ENCODE measurements at places on chromosomes 5 and 9.

DNA sequence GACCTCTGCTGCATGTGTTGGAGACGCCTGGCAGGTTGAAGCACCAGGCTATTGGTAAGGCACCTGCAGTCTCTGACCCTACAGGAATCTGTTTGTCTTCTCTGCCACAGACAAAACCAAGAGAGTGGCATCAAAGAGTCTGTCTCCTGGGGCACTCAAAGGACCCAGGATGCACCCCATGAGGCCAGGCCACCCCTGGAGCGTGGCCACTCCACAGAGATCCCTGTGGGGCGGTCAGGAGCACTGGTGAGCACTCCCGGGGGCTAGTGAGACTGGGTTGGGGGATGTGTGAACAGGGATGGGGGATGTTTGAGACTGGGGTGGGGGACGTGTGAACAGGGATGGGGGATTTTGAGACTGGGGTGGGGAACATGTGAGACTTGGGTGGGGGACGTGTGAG, 240.3 kb downstream of the CACNA1B start:
- no peak for DNase-seq

DNA sequence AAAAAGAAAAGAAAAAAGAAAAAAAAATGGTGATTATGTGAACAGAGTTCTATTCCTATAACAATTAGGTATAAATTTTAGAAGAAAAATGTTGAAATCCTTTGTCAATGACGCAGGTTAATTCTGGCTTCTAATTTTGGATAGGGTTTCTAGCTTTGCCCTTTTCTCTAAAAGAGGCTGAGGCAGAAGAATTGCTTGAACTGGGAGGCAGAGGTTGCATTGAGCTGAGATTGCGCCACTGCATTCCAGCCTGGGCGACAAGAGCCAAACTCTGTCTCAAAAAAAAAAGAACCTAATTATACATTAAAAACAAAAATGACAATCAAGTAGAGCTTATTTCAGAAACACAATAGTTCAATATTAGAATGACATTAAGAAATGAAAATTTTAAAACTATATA, 2.9 kb downstream of the STXBP1 start:
- no peak for DNase-seq

DNA sequence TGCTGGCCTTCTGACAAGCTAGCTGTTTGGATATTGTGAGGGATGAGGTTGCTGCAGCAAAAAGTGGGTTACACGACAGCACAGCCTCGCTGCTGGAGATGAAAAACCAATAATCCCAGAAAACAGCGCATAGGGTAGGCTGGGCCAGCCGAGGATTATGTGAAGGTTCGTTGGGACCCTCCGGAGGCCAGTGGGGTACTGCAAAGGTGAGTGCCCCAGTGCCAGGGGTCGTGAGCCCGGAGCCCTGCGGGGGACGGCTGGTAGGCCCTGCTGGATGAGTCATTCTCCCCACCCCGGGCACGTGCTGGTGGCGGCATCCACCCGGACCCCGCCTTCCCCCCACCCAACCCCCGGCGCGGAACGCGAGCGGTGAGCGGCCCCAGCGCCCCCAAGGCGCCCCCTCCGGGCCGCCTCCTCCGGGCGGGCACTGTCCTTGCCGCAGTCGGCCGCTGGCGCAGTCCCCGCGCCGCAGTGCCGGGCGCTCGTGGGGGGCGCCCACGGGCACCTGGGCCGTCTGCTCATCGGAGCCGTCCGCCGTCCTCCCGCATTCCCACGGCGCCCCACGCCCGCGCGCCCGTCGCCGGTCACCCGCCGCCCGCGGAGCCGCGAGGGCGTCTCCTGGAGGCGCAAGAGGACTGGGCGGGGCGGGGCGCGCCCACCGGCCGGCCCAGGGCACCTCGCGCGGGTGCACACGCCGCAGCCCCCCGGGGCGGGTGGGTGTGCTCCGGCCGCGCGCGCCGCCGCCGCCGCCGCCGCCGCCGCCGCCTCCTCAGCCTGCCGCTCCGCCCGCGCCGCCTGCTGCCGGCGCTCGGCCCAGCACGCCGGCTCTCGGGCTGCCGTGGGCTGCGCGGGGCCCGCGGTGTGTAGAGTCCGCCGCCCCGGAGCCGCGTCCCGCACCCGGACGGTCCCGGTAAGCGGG, at the start of gene PHF24:
PHF24 (plus strand) TSS at position 794 of the 919 bp plus-strand sequence. CDS start 13,014 bp downstream, outside the sequence.
- DNase-seq: no peak

- no peak for DNase-seq
Measured at GRCh38 chr5:156971848-156972525, 9.0 kb upstream of the TIMD4 start.

DNA sequence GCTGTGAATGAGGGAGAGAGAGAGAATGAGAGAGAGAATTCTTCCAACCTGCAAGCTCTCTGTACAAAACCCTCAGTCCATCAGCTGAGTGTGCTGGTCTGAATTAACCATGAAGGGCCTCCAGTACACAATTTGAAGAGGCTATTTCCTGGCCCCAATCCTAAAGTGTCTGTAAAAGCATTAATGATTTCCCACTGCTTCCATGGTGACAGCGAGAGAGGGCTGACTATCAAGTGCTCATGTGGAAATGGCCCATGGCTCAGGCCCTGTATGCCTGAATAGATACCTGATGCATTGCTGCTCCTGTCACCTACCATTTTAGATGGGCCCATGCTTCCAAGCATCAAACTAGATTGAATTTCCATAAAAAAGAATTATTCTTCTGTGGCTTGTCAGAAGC, 592.4 kb downstream of the KIF4B start:
- DNase-seq: no peak

DNA sequence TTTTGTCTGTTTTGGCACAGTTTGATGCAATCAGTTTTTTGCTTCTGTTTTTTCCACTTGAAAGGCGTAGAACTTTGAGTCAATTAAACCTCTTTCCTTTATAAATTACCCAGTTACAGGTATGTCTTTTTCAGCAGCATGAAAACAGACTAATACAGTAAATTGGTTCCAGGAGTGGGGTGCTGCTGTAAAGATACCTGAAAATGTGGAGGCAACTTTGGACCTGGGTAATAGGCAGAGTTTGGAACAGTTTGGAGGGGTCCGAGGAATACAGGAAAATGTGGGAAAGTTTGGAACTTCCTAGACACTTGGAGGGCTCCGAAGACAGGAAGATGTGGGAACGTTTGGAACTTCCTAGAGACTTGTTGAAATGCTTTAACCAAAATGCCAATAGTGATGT, 2022.2 kb downstream of the MAT2B start:
- DNase-seq: no peak

DNA sequence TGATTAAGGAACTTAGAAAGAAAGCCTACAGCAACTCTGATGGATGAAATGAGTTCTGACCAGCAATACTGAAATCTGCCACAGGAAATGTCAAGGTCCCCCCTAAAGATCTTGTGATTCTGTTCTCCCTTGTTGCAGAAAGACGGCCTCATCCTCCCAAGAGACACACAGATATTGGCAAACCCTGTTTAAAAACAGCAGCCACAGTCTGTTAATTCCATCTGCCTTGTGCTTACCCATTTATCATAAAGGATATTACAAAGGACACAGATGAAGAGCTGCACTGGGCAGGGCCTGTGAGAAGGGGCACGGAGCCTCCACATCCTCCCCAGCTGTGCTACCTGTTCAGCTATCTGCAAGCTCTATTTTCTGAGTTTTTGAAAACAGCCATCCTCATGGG, 15.2 kb downstream of the RAPGEF1 start:
- DNase-seq: no peak

DNA sequence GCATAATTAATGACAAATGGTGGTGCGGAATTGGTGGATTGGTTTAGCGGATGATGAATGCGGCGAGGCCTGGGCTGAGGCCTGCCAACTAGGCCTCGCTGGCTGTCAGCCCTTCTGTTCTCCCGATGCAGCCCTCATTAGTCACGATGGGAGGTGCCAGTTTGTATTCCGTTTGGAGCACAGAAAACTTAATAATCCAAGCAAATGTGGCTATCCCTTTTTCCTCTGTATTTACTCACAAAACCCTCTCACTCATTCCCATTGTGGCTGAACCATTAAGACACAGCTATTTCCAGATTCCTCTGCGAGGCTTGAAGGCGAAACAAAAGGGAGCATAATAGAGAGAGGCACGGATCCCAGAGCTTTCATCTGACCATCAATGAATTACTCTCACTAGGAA, 114.3 kb downstream of the MVB12B start:
- no peak for DNase-seq

- no peak for DNase-seq
Measured at GRCh38 chr5:77936365-77936693, 160.2 kb upstream of the TBCA start.

GRCh38 chr5:36723912-36724311, 117.5 kb downstream of the SLC1A3 start:
- no peak for DNase-seq

DNA sequence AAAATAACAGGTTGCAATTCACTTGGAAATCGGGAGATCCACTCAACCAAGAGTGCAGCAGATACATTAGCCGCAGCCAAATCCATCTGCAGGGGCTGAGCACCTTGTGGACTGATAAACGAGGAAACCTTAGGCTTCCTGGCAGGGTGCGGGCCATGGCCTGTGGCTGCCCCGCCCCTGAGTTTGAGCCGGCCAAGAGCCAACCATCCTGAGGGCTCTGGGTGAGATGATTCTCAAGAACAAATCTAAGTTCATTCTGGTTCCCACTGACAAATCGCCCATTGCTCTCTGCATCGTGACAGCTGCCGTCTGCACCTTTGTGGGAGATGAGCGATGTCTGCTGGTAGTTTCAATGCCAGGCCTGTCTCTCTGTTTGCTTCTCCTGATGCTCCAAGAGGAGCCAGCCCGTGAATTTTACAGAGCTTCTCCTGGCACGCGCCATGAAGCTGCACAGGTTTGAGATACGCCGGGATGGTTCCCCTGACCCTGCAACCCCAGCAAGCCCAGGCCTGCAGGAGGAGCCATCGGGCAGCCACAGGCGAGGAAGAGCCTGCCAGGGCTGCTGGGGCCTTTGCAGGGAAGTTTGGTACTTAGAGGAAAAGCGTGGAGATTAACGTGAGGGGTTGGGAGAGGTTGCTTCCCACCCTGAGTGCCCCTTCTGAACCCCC, 154.0 kb downstream of the OLFM1 start:
- DNase-seq: no peak

GRCh38 chr9:85036496-85036895, 367.0 kb downstream of the NTRK2 start:
- no peak for DNase-seq

- no peak for DNase-seq
Measured at GRCh38 chr9:82021198-82021597, 32.6 kb downstream of the SPATA31D1 start.

DNA sequence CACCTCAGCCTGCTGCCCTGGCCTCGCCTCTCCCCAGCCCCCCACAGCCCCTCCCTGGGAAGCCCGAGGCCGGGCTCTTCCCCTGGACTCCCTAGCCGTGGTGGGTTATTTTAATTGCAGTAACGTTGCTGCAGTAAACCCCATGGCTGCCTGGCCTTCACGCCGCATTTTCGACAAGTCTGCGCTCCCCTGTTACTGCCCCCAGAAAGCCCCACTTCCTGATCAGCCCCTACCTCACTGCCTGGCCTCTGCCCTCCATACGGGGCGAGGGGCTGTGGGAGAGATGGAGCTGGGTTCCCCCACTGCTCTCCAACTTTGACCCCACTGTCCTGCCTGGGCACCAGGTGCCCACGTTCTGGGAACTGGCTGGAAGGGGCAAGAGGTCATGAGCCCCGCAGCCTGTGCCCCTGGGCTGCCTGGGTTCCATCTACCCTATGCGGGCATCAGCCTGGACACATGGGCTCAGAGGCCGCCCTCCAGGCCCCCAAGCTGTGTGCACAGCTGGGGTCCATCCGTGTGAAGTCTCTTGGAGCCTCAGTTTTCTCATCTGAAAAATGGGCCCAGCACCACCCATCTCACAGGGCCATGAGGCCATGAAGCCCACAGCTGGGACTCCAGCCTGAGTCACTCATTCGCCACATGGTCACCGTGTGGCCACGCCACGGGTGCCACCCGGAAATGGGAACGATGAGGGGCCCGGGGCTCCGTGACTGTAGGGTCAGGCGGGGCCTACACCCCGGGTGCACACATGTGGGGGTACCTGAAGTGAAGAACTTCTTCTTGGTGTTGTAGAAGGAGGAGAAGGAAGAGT, 11.5 kb downstream of the EGFL7 start:
- DNase-seq: no peak

- no peak for DNase-seq
Measured at GRCh38 chr9:88567870-88568269, 32.9 kb downstream of the NXNL2 start.

DNA sequence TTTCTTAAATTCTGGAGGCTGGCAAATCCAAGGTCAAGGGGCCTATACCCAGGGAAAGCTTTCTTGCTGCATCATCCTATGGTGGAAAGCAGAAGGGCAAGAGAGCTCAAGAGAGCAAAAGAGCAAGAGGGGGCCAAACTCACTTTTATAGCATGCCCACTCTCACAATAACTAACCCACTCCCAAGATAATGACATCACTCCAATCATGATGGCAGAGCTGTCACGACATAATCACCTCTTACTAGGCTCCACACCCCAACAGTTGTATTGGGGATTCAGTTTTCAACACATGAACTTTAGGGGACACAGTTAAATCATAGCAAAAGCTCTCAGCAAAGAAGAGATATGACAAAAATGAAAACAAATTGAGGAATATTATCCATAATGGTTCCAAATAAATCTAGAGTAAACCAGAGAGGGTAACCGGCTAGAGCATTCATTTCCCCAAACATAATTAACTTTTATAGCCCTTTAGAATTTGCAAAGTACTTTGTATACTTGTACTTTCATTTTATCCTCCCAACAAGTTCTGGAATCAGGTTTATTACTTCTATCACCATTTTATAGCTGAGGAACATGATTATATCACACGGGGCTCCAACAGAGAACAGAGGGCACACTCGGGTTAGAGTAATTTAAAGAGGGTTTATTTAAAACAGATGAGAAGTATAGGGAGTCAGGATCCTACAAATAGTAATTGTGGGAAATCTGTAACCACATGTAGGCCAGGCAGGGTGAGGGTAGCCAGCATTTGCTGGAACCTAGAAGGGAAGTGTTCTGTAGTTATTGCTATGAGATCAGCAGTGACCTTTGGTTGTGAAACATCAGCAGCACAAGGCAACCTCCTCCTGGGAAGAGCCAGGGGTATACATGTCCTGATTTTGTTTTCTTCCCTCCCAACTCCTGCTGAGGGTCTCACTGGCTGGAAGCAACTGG, 7.2 kb upstream of the TARS1 start:
- DNase-seq: no peak

GRCh38 chr5:38426490-38426889, 130.0 kb downstream of the LIFR start:
- DNase-seq: no peak

DNA sequence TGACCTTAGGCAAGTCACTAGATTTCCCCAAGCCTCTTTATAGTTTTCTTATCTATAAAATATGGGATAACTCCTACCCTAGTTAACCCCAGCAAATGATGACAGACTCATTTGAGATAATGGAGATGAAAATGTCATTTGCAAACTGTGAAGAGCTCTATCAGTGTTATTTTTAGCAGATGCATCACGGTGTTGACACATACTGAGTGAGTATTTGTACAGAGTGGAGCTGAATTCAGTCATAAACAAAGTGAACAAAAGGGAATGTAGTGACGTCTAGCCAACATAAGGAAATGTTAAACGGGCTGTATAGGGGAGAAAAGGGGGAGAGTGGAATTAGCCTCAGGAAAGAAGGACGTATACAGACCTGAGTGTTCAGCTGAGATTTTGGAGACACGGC, 75.9 kb downstream of the NMUR2 start:
- DNase-seq: no peak
